ENCODE measurements at places on chromosomes 7 and 10. TPM values are rescaled to one million over a fixed set of nuclear protein-coding genes. Genes with fewer than 3 reads are reported as not detected.

MBLAC1 gene
- total RNA-seq = 0.72 TPM

ACSM6 gene
- not detected for total RNA-seq

- no peaks in the 10 kb centered on the region for H3K27me3 ChIP-seq
- H3K27ac ChIP-seq = no peak overlapping the region
- no peak overlapping the region for H3K4me3 ChIP-seq
- no peak for DNase-seq
- H3K4me1 ChIP-seq = peaks cover 6% of the 10 kb centered on the region
Observed at GRCh38 chr7:112049555-112050249, 156.5 kb downstream of the DOCK4 start.

- no peaks in the 10 kb centered on the region for H3K27me3 ChIP-seq
- no peak for DNase-seq
- peaks cover under 1% of the 10 kb centered on the region for H3K4me1 ChIP-seq
Observed at GRCh38 chr7:111010798-111011197, 80.1 kb upstream of the LRRN3 start.

- H3K4me3 ChIP-seq = peak overlapping the region; percentile 92
- DNase-seq = no peak
- H3K27ac ChIP-seq = peak overlapping the region; percentile 85
- H3K27me3 ChIP-seq = no peaks in the 10 kb centered on the region
Observed at GRCh38 chr7:1569440-1569832, 396 bp downstream of the PSMG3 start.

GRCh38 chr10:55232553-55232952 lies 431.5 kb upstream of the PCDH15 start:
- H3K27me3 ChIP-seq = no peaks in the 10 kb centered on the region
- no peak overlapping the region for H3K4me3 ChIP-seq
- H3K4me1 ChIP-seq = no peaks in the 10 kb centered on the region
- H3K36me3 ChIP-seq = no peaks in the 10 kb centered on the region

- no peak overlapping the region for H3K27ac ChIP-seq
- peak; percentile 4 for DNase-seq
- H3K27me3 ChIP-seq = no peaks in the 10 kb centered on the region
- H3K36me3 ChIP-seq = no peaks in the 10 kb centered on the region
- no peaks in the 10 kb centered on the region for H3K4me1 ChIP-seq
Observed at GRCh38 chr10:58932126-58932525, 244.3 kb upstream of the PHYHIPL start.

DNA sequence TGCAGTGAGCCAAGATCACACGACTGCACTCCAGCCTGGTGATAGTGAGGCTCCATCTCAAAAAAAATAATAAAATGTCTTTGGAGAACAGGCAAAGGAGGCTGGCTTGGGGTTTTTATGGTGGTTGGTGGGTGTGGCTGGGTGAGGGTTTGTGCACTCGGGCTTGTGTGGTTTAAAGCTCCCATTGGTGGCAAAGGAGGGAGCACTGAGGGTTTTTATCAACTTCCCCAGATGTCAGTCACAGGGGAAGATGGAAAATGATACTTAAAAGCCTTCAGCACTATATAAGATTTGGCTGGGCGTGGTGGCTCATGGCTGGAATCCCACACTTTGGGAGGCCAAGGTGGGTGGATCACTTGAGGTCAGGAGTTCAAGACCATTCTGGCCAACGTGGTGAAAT lies 16.3 kb upstream of the RNF216 start:
- DNase-seq = no peak
- H3K4me3 ChIP-seq = no peak overlapping the region
- no peaks in the 10 kb centered on the region for H3K36me3 ChIP-seq
- H3K27me3 ChIP-seq = no peaks in the 10 kb centered on the region

GRCh38 chr10:131567279-131568162 lies 256.0 kb upstream of the TCERG1L start:
- no peak overlapping the region for H3K4me3 ChIP-seq
- H3K27me3 ChIP-seq = no peaks in the 10 kb centered on the region
- DNase-seq = no peak

DNA sequence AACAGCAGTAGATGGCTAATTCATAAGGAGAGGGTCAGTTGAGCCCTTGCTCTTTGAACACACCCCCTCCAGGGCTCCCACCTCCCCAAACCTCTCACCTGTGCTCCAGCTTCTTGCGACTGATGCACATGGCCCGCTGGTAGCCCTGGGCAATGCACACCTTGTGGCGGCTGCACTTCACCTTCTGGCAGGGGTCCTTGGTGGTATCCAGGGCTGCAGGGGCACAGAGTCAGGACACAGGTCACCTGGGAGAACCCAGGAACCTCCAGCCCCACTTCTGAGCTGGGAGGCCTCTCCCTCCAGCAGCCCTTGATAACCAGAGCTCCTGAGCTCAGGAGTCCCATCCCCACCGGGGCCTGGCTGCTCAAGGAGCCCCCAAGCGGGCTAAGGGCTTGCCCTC lies 16.3 kb downstream of the SPOCK2 start:
- no peaks in the 10 kb centered on the region for H3K4me1 ChIP-seq
- H3K27ac ChIP-seq = no peak overlapping the region
- H3K36me3 ChIP-seq = no peaks in the 10 kb centered on the region

All from IMR-90 (cell line).